Thyroid gland (tissue), 4 donors: ENCODE measurements at places on chromosomes 1 and 21.

- no peak for DNase-seq
Observed at GRCh38 chr1:171740356-171740863, 1.5 kb downstream of the VAMP4 start.

- no peak for DNase-seq
Observed at GRCh38 chr1:158998037-158998780, 11.5 kb upstream of the IFI16 start.

DNA sequence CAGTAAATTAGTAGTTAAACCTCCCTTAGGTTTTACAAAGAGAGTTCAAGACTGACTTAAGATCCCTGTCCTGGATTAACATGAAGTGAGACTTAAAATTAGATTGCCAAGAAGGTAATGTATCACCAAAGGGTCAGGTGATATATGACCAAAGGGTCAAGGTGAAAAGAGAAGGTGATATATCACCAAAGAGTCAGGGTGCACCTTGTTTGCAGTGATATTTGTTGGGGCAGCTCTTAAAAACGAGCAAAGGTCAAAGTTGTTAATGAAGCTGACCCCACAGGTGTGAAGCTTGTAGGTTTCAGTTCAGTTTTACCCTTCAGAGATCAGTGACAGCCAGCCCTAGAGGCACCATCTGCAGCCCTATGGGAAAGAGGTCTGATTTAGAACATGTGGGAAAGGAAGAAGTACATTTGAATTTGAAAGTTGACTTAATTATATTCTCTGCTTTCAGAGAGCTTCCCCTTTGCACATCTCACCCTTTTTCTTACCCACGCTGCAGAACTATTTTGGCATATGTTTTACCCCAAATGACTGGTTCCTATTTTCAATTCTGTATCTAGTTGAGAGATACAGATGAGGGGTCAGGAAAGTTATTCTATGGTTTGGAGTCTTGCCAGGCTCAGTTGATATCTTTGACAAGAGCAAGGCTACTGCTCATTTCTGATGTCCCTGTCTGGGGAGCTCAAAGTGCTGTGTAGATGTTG, 170.8 kb downstream of the S1PR1 start:
- no peak for DNase-seq

DNA sequence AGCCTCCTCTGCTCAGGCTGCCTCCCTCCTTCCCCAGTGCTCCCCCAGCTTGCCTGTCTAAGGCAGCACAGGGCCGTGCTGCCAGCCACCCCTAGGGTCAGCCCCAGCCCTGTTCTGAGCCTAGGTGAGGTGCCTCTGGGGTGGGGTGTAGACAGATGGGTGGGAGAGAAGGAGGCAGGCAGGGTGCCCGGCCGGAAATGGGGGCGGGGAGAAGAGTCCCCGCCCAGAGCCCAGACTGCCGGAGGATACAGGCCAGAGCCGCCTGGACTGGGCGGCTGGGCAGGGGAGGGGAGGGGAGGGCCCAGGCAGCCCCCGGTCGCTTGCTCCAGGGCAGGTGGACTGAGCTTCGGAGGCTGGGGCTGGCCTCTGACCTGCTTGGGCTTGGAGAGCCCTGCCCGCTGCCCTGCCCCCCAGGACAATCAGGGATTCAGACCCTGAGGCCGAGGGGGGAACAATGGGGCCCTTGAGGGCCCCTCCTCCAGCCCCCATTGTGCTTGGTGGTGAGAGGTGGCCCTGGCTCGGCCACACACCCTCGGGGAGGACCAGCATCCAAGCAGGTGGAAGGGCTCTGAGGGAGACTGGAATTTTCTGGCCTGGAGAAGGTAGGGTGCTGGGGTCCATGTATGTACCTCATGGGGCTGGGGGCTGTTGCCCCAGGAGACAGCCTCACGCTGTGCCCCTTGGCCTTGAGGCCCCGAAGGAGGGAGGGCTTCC, at the start of gene GJC2:
GJC2 (plus strand) TSS at position 525 of the 714 bp plus-strand sequence. CDS start 7,829 bp downstream, outside the sequence.
- no peak for DNase-seq

DNA sequence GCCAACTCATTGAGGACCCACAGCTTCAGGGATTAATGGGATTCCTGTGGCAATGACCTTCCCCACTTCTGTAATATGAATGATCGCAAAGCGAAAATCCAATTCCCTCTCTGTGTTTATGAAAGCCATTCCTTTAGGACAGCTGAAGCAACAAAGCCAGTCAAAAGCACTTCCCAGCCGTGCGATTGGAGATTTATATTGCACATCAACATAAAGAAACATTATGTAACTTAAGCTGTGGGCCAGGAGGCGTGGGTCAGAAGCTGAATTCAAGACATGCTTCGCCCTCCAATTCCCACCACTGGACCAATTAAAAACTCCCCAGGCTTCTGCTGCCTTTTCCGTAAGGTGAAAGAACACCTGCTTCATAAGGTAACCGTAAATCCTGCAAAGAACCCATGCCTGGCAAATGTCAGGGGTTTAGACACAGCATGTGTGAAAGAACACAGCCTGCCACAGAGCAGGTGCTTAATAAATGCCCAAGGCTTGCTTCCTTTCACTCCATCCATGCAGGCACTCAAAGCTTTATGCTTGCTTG, 138.9 kb upstream of the SOD1 start:
- no peak for DNase-seq

DNA sequence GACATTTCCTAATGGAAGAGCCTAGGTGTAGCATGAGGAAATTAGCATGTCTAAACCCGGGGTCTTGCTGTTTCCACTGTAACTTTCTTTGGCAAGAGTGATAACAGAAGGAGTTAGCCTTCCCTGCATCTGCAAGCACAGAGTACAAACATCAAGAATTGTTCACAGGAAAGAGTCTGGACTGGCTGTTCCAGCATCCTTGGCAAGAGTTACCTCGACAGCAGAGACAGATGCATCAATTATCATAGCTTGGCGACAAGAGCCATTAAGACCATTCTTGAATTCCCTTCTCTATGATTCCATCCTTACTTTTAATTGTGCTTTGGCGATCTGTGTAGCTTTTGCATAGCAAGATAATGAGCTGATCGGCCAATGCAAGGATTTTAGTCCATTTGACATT, 82.8 kb upstream of the RALGPS2 start:
- DNase-seq = no peak

- no peak for DNase-seq
Observed at GRCh38 chr1:66370462-66370971, 163.4 kb upstream of the SGIP1 start.

DNA sequence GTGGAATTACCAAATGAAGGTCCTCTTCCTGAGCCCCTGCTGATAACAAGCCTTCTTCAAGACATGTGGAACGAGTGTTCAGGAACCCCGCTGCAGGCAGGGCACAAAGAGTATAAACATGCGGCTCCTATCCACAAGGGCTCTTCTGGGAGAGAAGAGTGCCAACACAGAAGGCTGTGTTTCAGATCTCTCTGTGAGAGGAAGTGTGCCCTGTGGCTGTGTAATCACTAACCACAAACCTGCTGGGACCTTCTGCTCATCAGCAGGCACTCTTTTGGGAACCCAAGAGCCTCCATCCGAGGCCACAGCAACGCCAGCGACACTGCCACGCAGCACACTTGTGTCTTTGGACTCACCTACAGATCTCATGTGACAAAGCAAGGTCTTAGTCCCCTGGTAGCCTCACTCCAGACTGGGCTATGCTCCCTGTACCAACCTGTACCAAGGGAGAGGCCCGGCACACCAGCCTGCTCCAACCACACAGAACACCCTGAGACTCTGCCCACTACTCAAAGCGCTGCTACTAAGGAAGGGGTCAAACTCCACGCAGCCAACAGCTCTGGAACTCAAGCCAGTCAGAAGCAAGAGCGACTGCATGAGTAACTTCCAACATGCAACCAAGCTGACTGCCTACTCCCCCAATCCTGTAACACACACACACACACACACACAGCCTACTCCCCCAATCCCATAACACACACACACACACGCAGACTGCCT, 7.8 kb downstream of the PTTG1IP start:
- DNase-seq = no peak

DNA sequence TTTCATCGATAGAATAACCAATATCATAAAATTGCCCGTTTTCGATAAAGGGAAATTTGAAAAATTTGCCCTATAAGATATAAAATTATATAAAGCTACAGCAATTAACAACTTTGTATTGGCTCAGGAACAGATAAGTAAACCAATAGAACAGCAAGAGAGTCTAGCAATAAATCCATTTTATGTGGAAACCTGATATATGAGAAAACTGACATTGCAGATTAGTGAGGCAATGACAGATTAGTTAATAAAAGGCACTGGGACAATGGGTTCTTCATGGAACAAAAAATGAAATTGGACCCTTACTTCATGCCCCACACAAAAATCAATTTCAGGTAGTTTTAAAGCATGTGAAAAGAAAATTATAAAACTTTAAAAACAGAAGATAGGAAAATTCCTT, 169.9 kb upstream of the ST6GALNAC5 start:
- DNase-seq = no peak

GRCh38 chr1:202615501-202616354, 94.5 kb downstream of the SYT2 start:
- DNase-seq = no peak

DNA sequence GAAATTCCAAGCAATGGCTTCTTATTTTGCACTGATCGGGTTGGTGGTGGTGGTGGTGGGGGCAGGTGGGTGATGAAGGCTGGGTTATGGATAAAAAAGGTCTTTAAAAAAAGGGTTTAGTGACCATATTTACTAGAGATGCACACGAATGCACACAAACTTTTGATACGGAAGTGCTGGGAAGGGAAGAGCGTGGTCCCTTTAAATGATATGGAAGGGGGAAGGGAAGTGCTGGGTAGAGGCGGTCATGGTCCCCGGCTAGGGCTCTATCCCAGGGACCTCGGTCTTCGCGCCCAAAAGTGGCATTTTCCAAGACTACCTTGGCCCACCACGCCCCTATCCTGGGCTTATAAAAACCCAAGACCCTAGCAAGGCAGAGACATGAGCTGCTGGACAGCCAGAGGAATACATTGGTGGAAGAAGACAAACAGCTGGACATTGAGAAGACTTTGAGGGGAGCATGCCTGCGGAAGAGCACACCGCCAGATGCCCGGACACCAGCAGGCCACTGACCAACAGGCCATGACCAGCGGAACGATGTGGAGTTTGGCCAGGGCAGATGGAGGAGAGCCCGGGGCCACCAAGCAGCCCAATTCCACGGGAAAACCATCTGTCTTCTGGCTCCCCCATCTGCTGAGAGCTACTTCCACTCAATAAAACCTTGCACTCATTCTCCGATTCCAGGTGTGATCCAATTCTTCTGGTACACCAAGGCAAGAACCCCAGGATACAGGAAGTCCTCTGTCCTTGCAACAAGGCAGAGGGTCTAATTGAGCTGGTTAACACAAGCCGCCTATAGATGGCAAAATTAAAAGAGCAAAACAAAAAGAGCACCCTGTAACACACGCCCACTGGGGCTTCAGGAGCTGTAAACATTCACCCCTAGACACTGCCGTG, 1720.2 kb downstream of the MRPL39 start:
- no peak for DNase-seq

- DNase-seq = no peak
Observed at GRCh38 chr1:159587461-159587951, at the start of gene APCS. Gene APCS, plus strand, starts transcription at chr1:159587826. Its CDS starts 96 bp downstream, at chr1:159587922.

DNA sequence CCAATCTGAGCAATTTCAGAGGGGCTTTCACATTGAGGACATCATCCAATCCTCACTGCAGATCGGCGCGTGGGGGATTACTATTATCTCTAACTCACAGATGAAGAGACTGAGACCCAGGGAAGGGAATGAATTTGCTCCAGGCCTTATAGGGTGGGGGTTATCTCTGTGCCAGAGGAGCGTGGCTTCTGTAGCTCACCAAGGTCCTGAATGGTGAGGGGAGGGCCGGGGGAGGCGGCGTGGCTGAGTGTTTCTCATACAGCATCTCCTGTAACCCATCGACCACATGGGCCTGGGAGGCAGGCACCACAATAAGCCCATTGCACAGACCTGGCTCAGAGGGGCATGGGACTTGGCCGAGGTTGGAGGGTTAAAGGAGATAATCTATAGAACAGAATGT, 143.0 kb upstream of the KLHDC7A start:
- no peak for DNase-seq

DNA sequence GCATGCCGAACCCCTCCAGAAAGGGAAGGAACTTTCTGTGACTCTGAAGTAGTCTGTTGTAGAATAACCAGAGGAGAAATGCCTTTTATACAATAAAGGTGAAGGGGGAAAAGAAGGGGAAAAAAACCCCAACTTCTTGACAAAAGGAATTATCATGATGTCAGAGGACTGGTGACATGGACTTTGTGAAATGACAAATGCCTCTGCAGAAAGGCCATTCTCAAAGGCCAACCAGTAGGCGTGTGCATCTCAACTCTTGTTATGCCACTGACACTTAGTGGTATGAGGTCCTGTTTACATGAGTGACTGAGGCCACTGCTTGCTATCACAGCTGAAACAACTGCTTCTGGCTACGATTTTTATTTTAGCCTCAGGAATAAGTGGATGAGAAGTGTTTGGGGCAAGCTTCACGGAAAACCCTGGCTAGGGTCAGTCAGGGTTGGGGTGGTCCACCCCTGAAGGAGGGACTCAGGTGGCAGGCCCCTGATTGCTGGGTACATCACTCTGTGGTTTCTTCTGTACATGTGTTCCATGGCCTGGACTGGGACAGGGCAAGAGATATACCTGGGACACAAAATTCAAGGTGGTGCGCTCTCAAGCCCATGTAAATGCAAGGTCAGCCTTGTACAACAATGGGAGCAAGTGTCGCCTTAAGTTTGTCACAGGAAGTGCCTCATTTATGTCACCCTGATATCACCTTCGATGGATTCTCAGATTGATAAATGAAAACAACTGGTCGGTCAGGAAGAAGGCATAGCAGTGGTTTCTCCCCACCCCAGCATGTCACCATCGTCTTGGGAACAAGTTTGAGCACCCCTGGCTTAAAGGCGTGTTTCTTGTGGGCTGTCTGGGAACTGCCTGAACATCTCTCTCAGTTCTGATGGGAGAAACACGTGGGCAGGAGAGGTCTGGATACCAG, 12.4 kb downstream of the RUNX1 start:
- no peak for DNase-seq

- DNase-seq = no peak
Observed at GRCh38 chr1:172849653-172850052, 190.8 kb downstream of the FASLG start.

DNA sequence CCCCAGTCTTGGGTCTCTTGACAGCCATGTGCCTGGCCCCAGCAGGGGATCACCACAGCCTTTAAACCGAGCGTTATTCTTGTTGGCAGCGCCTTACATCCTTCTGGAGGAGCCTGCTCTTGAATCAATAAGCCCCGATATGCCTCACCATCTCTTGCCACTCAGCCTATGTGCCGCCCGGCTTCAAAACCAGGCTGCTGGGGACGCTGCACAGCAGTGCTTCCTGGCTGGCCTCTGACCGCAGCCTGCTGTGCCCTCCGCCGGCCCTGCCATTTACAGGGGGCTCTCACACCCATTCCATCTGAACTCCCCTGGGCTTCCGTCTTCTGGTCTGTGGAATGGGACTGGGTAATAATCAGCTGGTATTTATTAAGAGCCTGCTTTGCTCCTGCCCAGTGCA, 3.0 kb upstream of the PEX10 start:
- no peak for DNase-seq
